ENCODE measurements at places on chromosomes 11 and 22. TPM values are rescaled to one million over a fixed set of nuclear protein-coding genes. Genes with fewer than 3 reads are reported as not detected.

DNA sequence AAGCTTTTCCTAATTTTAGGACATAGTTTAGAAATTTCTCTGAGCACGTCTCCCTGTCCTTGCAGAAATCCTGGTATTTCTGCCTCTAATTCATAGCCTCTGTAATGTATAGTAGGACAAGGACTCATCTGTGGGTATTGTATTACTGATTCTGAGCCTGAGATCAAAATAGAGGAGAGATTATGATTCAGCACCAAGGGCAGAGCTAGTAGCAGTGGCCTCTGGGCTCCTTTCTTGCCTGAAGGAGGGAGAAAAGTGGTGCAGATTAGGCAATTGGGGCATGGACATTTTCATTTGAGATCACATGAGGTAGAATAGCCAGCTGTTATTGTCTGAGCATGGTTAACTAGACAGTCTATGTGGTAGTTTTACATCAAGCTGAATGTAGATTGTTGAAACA lies 2.8 kb downstream of the MADD start:
- DNase-seq: no peak

OR51B4 gene
- not detected for polyA plus RNA-seq

GRCh38 chr11:86919557-86920210 lies 35.5 kb downstream of the FZD4 start:
- DNase-seq: no peak

DNA sequence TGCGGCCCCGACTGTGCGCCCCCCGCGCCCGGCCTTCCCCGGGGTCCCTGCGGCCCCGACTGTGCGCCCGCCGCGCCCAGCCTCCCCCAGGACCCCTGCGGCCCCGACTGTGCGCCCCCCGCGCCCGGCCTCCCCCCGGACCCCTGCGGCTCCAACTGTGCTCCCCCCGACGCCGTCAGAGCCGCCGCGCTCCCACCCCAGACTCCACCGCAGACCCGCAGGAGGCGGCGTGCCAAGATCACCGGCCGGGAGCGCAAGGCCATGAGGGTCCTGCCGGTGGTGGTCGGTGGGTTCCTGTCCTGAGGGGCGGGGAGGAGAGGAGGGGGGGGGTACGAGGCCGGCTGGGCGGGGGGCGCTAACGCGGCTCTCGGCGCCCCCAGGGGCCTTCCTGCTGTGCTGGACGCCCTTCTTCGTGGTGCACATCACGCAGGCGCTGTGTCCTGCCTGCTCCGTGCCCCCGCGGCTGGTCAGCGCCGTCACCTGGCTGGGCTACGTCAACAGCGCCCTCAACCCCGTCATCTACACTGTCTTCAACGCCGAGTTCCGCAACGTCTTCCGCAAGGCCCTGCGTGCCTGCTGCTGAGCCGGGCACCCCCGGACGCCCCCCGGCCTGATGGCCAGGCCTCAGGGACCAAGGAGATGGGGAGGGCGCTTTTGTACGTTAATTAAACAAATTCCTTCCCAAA lies 3.1 kb downstream of the DRD4 start:
- DNase-seq: peak; percentile 29

CD81 gene
- polyA plus RNA-seq: 110 TPM

RAG1 gene
- 0.43 TPM for polyA plus RNA-seq

- no peak for DNase-seq
Measured at GRCh38 chr11:72338741-72339140, 94.8 kb upstream of the PHOX2A start.

DNA sequence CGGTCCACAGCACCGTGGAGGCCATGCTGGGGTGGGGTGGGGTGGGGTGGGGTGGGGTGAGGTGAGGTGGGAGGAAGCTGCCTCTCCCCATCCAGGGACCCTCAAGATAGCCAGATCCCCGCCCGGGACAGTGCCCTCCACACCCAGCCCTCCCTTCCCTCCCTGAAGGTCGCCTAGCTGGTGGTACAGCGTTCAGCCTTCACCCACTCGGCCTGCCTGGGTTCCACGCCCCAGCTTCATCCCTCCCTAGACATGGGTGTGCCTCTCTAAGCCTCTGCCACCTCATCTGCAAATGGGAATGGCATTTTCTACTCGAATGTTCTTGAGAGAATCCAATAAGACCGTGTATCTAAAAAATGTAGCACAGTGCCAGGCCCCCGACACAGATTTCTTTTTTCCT lies 17.8 kb downstream of the KCTD17 start:
- DNase-seq: no peak

GRCh38 chr11:59102259-59102765 lies 4.7 kb upstream of the FAM111B start:
- DNase-seq: peak; percentile 92

GUCY1A2 gene
- polyA plus RNA-seq: not detected

- peak; percentile 6 for DNase-seq
Measured at GRCh38 chr11:19938169-19938856, 222.0 kb downstream of the DBX1 start.

GRCh38 chr11:36451045-36451444 lies 59.0 kb downstream of the TRAF6 start:
- DNase-seq: no peak

MMP12 gene
- polyA plus RNA-seq: not detected

DNA sequence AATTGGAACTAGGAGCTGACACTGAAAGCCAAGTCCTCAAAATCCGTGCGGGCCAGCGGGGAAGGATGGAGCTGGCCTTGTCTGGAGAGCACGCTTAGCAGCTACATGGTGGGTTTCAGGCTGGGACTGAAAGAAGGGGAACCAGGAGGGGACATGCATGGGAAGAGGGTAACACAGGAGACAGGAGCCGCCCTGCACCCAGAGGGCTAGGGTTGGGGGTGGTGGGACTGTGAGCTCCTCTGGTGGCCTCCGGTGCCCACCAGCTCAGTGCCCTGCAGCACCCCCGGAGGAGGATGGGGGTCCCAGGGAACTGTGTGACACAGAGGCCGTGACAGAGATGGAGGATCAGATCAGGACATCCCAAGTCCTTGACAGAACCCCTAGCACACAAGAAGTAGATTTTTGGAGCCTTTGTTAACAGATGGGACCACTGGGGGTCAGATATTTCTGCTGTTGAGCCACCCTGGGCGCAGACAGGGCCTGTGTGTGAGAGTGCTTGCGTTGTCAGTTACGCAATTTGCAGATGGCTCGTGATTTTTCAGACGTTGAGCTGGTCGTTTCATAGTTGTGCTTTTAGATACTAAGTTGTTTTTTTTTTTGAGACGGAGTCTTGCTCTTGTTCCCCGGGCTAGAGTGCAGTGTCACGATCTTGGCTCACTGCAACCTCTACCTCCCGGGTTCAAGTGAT lies 21.3 kb upstream of the GRAMD4 start:
- no peak for DNase-seq

- DNase-seq: no peak
Measured at GRCh38 chr22:41876275-41876674, 38.6 kb downstream of the SHISA8 start.

DNA sequence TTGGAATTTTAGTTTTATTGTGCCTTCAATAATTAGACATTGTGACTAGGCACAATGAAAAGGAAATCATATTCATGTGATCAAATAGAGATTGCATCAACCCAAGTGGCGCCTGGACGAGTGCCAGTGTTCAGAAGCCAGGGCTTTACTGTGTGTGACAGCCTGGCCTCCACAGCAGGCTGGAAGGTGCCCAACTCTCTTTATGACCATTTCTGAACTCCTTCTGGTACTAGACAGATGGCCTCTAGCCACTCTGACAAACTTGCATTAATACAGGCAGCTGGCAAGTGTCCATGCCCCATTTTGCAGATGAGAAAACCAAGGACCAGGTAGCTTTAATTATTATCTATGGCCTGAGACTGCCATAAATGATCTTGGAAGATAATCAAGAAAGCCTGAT lies 8.3 kb upstream of the POU2AF1 start:
- DNase-seq: no peak

DNA sequence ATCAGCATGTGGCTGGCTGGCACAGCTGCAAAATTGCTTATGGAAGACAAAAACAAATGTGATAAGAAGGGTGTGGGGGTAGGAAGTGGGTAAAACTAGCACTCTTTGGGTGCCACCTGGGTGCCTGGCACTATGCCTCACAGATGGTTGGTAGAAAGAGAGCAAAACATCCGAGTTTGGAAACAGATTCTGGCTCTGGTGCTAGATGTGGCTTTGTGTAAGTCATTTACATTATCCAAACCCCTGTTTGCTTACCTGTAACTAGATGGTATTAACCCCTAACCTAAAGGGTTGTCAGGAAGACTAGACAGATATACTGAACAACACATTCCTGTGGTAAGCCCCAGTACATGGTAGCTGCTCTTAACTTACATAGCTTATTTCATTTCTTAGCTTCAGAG lies 905.6 kb downstream of the DLG2 start:
- DNase-seq: no peak

- no peak for DNase-seq
Measured at GRCh38 chr11:71431271-71431670, 16.9 kb downstream of the DHCR7 start.

DNA sequence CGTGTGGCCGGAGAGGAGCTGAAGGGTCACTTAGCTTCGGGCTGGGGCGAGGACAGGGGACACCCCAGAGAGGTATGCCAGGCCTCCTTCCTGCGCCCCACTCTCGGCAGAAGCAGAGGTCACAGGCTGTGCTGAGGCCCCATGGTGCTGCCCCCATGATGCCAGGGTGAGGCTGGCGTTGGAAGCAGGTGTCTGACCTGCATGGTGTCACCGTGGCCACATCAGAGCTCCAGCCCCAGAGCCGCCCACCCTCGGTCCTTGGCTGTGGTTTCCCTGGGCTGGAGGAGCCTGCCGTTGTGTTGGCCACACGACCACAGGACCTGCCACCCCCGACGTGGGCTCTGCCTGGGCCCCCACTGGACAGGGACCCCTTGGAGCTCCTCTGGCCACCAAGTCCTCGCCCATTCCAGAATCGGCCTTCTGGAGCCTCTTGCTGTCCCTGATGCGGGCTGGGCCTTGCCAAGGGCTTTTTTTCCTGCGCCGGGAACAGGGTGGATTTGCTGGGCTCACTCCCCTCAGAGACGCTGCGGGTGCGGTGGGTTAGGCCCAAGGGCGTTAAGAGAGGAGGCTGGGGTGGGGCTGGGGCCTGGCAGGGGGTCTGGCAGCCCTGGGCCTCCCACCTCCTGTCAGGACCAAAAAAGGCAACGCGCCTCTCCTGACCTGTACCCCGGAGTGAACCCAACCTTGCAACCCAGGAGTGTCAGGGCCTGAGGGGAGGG lies 8.2 kb upstream of the TSSC4 start:
- DNase-seq: no peak

HDHD5 gene
- polyA plus RNA-seq: 44.3 TPM

DNA sequence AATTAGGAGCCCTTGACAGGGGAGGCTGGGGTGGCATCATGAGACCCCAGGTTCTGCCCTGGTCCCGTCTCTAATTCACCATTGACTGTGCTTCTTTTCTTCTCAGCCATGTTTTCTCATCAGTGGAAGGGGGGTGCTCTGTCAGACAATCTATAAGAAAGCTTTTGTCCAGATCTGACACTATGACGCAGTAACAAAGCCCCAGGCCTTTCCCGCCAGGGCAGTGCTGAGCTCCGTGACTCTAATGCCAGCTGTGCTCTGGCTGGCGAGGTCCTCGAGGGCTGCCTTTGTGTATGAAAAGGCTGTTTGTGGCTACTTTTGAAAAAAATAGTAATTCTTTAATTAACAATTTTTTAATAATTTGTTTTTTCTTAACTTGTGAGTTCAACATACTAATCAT lies 3.2 kb downstream of the CD6 start:
- DNase-seq: no peak

FOLR1 gene
- polyA plus RNA-seq: not detected

- DNase-seq: no peak
Measured at GRCh38 chr11:32817181-32817851, 12.4 kb upstream of the PRRG4 start.

- no peak for DNase-seq
Measured at GRCh38 chr11:64276653-64277431, 7.6 kb downstream of the BAD start.

- DNase-seq: no peak
Measured at GRCh38 chr11:87603887-87604286, 566.2 kb downstream of the TMEM135 start.
